ENCODE measurements at places on chromosomes 13 and 19. TPM values are rescaled to one million over a fixed set of nuclear protein-coding genes. Genes with fewer than 3 reads are reported as not detected.

The CHST8 gene
- not detected for polyA plus RNA-seq

The URAD gene
- polyA plus RNA-seq: not detected

The RINL gene
- polyA plus RNA-seq: 1.6 TPM

The CYP4F12 gene
- not detected for polyA plus RNA-seq

The DENND1C gene
- not detected for polyA plus RNA-seq

The UPK1A gene
- polyA plus RNA-seq: not detected

The C1QTNF9 gene
- 0.11 TPM for polyA plus RNA-seq

The CALM3 gene
- polyA plus RNA-seq: 744 TPM

Measured in AG04450 (cell line).